NCI-H526 (cell line): ENCODE measurements at places on chromosomes 13 and 19.

- DNase-seq = no peak
Observed at GRCh38 chr19:5254944-5255343, 85.7 kb downstream of the PTPRS start.

GRCh38 chr19:12695514-12695913, 917 bp downstream of the FBXW9 start:
- no peak for DNase-seq

- no peak for DNase-seq
Observed at GRCh38 chr19:39679791-39680168, 24.1 kb downstream of the LGALS16 start.

- no peak for DNase-seq
Observed at GRCh38 chr19:34265221-34265650, 10.9 kb downstream of the GARRE1 start.

- no peak for DNase-seq
Observed at GRCh38 chr19:15913830-15914229, 16.0 kb upstream of the CYP4F2 start.

- DNase-seq = no peak
Observed at GRCh38 chr13:46124531-46124966, 19.7 kb upstream of the CPB2 start.

DNA sequence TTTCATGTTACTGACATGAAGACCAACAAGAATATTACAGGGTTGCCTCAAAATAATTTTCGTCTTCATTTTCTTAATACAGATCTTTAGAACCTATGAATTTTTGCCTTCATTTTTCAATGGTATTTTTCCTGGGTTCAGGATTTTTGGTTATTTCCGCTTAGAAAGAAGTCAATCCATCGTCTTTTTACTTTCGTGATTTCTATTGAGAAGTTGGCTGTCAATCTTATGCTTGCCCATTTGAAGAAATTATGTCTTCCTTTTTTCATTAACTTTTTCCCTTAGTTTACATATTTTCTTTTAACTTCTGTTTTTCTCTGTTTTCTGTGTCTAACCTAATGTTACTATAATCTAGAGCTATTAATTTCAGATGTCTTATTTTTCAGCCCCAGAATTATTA, 868.9 kb upstream of the SLC10A2 start:
- DNase-seq = no peak

- DNase-seq = no peak
Observed at GRCh38 chr13:41563341-41563983, 106.1 kb downstream of the RGCC start.

- no peak for DNase-seq
Observed at GRCh38 chr19:32269831-32270230, 75.6 kb upstream of the ZNF507 start.

GRCh38 chr13:25244123-25244522, 43.2 kb downstream of the MTMR6 start:
- no peak for DNase-seq

DNA sequence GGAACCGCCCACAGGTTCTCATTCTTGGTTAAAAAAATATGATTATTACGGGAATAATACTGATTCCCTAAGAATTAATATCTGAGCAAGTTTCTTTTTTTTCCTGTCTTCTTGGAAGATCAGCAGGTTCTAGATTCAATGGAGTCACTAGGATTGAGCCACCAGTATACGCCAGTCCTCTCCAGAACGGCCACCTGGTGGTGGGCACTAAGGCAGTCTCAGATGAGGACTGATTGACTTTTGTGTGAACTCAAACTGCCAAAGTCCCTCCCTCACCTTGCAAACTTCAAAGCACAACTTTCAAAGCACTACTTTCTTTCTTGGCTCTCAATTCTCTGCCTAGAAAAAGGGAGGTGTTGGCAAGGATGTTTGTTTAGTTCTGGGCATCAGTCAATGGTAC, 33.3 kb upstream of the ALOX5AP start:
- DNase-seq = no peak

DNA sequence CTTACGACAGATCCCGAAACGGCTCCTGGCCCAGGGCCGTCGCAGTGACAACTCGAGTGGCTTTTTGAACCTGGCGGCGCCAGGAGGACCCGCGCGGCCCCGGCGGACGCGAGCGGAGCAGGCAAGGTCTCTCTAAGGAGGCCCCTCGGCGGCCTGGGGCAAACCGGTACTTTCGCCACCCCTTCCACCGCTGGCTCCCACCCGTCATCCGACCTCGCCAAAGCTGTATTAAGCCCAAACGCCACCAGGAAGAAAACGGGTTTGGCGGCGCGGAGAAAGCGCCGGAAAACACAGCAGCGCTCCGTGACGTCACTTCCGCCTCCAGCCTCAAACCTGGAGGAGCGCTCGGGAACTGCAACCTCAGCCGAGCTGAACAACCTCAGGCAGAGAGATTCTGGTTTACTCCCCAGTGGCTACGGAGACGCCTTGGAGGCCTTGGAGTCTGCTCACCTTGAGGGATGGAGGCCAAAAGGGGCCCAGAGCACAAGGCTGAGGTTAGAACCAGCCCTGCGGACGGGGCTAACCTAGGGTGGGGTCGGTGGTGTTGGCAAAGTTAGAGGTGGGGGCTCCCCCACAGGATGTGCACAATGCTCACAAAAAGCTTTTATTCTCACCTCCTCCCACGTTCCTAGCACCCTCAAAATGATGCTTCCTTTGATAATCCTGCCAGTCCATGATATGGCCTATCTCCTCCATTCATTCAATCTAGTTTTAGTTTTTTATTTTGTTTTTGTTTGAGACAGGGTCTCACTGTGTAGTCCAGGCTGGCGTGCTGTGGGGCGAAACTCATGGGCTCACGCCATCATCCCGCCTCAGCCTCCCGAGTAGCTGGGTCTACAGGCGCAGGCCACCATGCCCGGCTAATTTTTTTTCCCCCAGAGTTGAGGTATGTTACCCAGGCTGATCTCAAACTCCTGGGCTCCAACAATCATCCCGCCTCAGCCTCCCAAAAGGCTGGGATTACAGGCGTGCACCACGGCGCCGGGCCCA, at the start of gene ZNF266:
TSS of gene ZNF266 (minus strand) at position 295 of the 990 bp plus-strand sequence. CDS start 15,484 bp downstream, outside the sequence.
- peak; percentile 91 for DNase-seq

DNA sequence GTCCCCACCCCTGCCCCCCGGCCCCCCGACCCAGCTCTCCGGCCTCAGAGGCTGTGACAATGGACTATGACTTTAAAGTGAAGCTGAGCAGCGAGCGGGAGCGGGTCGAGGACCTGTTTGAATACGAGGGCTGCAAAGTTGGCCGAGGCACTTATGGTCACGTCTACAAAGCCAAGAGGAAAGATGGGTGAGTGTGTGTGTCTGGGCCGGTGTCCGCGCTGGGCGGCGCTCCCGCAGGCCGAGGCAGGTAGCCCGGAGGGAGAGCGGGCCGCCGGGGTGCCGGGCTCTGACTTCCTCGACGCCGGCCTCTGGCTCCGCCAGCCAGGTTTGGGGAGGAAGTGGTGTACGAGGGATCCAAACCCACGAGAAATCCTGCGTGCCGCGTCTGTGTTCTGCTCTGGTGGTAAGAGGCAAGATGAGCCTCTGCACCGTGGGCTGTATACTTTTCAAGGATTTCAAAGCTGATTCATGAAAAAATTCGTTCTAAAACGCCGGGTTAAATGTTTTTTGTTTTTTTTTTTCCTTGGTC, 718 bp downstream of the CDK8 start:
- DNase-seq = peak; percentile 67

GRCh38 chr19:2524840-2525723, 49.2 kb downstream of the GADD45B start:
- no peak for DNase-seq

DNA sequence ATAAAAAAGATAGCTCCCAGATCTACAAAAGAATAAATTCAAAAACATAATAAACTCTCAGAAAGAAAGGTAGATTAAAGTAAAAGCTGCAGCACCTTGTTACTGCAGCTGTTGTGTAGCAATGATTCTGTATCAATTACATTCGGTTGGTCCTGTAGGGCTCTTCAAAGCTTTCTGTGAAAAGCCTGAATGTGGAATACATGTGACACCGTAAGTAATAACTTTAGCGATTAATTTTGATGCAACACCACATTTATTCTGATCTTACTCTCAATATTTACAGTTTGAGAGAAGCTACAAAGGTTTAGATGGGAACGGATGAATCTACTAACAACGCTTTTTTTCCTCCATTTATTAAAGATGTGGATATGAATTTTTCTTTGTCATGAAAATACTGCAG, 279.2 kb downstream of the DACH1 start:
- no peak for DNase-seq

GRCh38 chr13:34777089-34777913, 164.8 kb upstream of the NBEA start:
- no peak for DNase-seq

- DNase-seq = no peak
Observed at GRCh38 chr13:24982333-24982999, 113.5 kb upstream of the PABPC3 start.

GRCh38 chr19:52898101-52898500, 666 bp upstream of the ZNF320 start:
- no peak for DNase-seq

DNA sequence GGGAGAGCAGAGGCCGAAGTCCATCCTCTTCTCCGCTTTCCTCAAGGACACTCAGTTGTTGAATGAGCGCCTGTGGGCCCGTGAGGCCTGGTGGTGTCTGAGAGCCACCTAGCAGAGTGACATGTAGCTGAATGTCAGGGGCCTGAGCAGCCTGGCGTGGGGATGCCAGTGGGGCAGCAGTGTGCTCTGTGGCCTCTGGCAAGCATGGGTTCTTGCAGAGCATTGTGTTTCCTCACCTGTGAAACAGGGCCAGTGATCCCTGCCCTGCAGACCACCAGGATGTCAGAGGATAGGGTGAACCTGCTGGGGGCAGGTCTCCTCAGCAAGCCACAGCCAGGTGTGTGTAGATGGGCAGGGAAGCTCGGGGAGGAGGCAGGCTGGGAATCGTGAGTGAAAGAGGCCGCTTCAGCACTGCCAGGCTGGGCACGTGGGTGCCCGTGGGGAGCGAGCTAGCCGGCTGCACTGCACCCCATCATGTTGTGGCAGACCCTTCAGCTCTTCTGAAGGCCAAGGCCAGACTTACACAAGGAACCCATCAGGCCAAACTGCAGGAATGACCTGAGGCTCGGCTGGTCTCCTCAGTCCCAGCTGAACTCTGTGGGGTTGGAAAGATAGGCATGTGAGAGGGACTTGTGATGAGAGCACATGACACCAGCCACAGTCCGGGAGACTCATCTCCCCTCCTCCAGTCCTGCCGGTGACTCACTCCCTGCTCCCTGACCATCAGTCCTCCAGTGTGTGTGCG, 5.0 kb downstream of the PPP1R37 start:
- no peak for DNase-seq

DNA sequence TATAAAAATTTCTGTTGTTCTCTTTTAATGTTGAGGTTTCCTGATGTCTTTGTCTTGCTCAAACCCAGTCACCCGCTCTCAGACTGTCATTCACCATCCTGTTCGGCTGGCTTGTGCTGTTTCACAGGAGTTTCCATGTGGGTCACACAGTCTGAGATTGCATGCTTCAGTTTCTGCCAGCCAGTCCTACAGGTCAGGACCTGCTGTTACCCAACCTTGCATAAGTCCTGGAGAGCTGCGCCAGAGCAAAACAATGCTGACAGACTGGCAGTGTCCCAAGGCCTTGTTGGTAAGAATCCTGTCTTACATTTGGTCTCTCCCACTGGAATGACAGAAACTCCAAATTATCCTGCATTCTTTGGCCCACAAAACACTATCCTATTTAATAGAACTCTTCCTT, 340.0 kb upstream of the SLITRK5 start:
- no peak for DNase-seq

- no peak for DNase-seq
Observed at GRCh38 chr13:101612735-101613134, 160.3 kb downstream of the ITGBL1 start.

DNA sequence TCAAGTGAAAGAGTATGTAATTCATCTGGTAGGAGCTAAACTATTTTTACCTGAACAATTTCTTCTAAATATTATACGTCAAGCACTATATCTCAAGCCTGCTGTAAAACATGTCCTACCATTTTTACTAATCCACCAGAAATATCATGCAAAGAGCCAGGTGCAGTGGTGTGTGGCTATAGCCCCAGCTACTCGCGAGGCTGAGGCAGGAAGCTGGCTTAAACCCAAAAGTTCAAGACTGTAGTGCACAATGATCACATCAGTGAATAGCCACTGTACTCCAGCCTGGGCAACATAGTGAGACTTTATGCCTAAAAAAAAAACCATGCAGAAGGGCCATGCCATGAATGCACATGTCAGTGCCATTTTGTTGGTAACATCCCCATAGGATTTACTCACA, 20.7 kb upstream of the CLN5 start:
- DNase-seq = no peak

- no peak for DNase-seq
Observed at GRCh38 chr13:60944016-60944415, 471.6 kb downstream of the PCDH20 start.

GRCh38 chr13:67004511-67004910, 225.6 kb downstream of the PCDH9 start:
- no peak for DNase-seq

GRCh38 chr13:95601906-95602305, 42.6 kb downstream of the DZIP1 start:
- no peak for DNase-seq

DNA sequence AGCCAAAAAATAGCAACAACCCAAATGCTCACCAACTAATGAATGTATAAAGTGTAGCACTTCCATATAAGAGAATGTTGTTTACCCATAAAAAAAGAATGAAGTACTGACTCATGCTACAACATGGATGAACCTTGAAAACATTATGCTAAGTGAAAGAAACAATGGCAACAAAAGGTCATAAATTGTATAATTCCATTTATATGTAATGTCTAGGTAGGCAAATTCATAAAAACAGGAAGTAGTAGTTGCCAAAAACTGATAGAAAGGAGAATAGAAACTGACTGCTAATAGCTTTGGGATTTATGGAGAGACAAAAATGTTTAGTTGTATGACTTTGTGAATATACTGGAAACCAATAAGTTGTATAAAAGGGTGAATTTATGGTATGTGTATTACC, 21.6 kb downstream of the MYCBP2 start:
- no peak for DNase-seq

- no peak for DNase-seq
Observed at GRCh38 chr19:19075126-19075525, 11.3 kb downstream of the SLC25A42 start.

DNA sequence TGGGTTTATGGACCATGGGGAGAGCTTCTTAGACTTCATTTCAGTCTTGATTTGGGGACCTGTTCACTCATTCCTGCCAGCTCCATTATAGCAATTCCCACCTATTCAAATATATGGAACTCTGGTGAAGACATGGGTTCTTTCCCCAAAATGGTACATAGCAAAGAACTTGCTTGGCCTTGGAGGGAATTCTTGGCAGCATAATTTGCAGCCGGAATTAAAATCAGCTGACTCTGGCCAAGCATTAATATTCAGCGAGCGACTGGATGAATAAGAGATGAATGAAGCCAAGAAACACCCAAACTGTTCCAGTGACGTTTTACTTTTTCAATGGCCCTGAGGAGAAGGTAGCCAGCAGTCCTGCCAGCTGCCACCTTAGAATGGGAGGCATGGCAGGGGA, 88.4 kb upstream of the SOX1 start:
- no peak for DNase-seq

- DNase-seq = peak; percentile 32
Observed at GRCh38 chr19:45075301-45076028, 813 bp downstream of the ZNF296 start.
